ENCODE measurements at places on chromosomes 7 and 10. TPM values are rescaled to one million over a fixed set of nuclear protein-coding genes. Genes with fewer than 3 reads are reported as not detected.

- peak; percentile 44 for DNase-seq
These were observed 1.0 kb downstream of the PFKP start for GRCh38 chr10:3068201-3068967.

The CAV1 gene
- 413 TPM for total RNA-seq

DNA sequence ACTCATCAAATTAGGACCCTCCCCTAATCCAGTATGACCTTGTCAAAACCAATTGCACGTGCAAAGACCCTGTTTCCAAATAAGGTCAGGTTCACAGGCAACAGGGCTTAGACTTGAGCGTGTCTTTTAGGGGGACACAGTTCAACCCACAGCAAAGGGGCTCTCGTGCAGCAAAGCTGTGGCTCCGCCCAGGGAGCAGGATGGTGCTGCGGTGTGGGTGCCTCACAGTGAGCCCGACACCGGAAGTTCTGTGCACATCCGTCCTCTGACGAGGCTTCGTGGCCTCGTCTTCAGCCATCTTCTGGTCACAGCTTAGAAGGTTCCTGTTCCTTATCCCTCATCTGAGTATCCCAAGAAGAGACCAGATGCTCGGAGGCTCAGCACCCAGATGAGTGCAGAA is 509.2 kb upstream of the FOXK1 start:
- DNase-seq: no peak

DNA sequence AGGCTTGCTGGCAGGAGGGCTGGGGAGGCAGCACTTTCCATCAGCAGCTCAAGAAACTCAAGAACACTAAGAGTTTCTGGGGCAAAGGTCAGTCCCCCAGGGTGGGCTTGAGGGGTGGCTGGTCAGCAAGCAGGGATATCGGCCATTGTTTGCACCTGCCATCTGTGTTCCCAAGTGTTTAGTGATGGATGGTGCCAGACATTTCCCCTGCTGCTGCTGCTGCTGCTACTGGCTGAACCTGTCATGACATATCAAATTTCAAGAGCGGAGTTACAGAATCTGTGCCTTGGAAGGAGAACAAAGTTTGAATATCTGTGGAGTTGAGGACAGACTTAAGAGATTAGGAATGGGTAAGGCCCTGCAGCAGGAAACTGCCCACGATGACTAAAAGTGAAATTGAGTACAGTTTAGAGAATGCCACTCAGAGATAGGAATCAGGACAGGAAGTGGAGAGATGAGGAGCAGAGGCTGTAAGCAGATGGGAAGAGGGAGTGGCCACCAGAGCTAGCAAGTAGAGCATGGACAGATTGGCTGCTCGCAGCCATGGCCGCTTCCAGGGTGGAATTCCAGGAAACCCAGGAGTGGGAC is 39.2 kb upstream of the PPP1R3C start:
- DNase-seq: peak; percentile 87

DNA sequence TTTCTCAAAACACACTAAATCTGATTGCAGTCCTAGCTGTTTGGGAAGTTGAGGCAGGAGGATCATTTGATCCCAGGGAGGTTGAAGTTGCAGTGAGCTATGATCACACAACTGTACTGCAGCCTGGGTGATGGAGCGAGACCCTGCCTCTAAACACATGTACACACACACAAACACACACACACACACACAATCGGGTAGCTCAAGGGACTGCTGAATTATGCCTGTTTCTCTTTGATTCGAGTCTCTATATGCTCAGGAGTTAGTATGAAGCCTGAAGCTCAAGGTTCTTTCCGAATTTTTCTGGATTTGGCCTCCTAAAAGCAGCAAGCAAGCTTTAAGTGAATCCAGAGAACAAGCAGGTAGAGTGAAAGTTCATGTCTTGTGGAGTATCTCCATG is 22.5 kb downstream of the PRTFDC1 start:
- DNase-seq: no peak

The MPP7 gene
- total RNA-seq: 0.94 TPM

- DNase-seq: no peak
These were observed 9.6 kb downstream of the ESYT2 start for GRCh38 chr7:158819571-158820203.

DNA sequence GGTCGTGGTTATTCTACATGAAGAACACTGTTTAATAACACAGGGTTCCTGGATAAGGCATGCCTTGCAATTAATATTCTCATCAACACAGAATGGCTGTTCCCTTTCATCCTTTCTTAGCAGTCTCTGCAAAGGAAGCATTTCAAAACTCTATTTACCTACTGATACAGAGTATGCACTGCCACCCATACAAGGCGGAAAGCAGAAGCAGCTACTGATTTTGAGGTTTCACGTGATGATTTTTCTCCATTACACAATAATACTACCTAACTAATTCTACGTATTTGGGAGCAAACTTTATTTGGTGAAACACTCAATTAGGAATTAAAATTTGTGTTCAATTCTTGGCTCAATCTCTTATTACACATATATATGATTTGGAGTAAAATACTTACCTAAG is 43.0 kb upstream of the COL1A2 start:
- DNase-seq: no peak

- peak; percentile 40 for DNase-seq
These were observed 50.0 kb downstream of the CREB3L2 start for GRCh38 chr7:137951700-137952425.

GRCh38 chr7:22563032-22563501 is 63.1 kb upstream of the STEAP1B start:
- peak; percentile 42 for DNase-seq

The ASAH2 gene
- 1.9 TPM for total RNA-seq

Data from M059J (cell line).